ENCODE measurements at places on chromosomes 2 and 18.

GRCh38 chr18:39909706-39910105, 2045.3 kb upstream of the PIK3C3 start:
- no peak for DNase-seq
- no peak overlapping the region for H3K27ac ChIP-seq
- no peak overlapping the region for H3K4me3 ChIP-seq
- H3K36me3 ChIP-seq, result no peaks in the 10 kb centered on the region
- H3K4me1 ChIP-seq, result no peaks in the 10 kb centered on the region

- H3K36me3 ChIP-seq, result no peaks in the 10 kb centered on the region
- DNase-seq, result no peak
- H3K27me3 ChIP-seq, result peaks cover 2% of the 10 kb centered on the region
- no peak overlapping the region for H3K4me3 ChIP-seq
These were observed 61.9 kb upstream of the RBMS1 start for GRCh38 chr2:160555420-160556071.

DNA sequence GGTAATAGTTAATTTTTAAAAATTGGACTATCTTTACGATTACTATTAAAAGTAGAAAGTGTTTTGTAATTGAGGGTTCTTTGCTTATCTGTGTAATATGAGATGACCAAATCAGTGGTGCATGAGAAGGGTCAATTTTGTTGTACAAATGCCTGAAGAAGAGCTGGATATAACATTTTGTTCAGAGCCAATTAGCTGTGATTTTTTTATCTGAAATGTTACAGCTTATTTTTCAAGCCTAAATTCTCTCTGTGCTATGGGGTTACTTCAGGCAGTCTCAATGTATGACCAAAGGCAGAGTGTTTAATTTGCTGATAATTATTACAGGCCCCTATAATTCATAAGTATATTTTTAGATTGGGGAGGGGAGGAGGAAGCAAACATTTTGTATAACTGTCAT, 41.8 kb downstream of the OTX1 start:
- no peak for DNase-seq
- H3K4me1 ChIP-seq, result no peaks in the 10 kb centered on the region
- H3K27me3 ChIP-seq, result peaks cover 2% of the 10 kb centered on the region
- H3K36me3 ChIP-seq, result no peaks in the 10 kb centered on the region

DNA sequence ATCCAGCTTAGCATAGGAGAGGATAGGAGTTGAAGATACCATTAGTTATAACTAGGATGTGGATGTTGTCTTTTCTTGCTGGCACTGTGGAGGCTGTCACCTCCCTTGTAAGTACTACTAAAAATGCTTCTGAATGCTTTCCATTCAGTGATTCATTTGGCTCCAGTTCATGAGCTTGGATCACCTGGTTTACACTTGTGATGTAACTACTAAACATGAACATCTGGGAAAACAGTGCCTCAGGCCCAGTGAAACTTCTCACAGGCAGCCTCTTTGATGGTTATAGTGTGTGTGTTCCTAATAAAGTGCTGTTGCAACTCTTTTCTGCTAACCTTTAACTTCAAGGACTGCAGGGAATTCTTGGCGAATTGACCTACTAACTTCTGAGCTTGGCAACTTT, 13.0 kb upstream of the SLC9A2 start:
- H3K27me3 ChIP-seq, result no peaks in the 10 kb centered on the region
- DNase-seq, result no peak
- H3K4me3 ChIP-seq, result no peak overlapping the region

DNA sequence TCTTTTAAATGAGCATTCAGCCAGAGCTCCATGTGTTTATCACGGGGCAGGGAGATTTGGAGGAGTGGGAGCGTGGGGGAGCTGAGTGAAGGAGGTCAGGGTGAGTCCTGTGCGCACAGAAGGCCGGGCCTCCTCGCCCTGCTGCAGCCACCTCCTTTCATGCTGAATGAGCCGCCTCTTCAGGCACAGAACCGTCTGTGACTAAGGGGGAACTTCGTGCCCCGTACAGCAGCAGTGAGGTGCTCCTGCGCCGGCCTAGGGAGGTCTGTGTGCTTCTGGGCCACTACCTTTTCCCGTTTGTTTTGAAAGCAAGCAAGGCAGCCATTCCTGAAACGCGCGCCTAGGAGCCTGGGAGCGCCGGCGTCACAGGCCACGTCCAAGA, 27.1 kb upstream of the ZNF516 start:
- H3K27me3 ChIP-seq, result peaks cover 59% of the 10 kb centered on the region
- no peak overlapping the region for H3K4me3 ChIP-seq
- no peak overlapping the region for H3K27ac ChIP-seq
- peaks cover 2% of the 10 kb centered on the region for H3K36me3 ChIP-seq

- peaks cover 9% of the 10 kb centered on the region for H3K4me1 ChIP-seq
- no peak overlapping the region for H3K27ac ChIP-seq
- H3K36me3 ChIP-seq, result peaks cover 27% of the 10 kb centered on the region
These were observed 12.6 kb downstream of the PIK3C3 start for GRCh38 chr18:41967680-41968079.

DNA sequence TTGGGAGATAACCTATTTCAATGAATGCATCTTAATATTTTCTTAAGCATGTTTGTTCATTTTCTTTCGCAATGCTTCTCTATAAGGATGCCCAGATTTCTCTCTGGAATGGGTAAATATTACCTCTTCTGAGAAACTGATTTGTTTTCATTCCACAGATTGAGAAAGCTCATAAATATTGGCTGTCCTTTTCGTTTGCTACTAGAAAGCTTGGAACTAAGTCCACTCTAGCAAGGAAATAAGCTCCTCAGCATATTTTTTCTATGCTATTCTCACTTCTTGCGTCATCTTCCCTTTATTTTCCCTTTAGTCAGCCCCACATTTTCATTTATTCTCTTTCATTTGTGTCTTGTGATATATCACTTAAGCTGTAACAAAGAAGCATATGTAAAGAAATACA, 76.3 kb downstream of the ANTXR1 start:
- peaks cover 12% of the 10 kb centered on the region for H3K27me3 ChIP-seq
- H3K4me1 ChIP-seq, result no peaks in the 10 kb centered on the region
- no peaks in the 10 kb centered on the region for H3K36me3 ChIP-seq
- H3K4me3 ChIP-seq, result no peak overlapping the region
- no peak for DNase-seq
- H3K27ac ChIP-seq, result no peak overlapping the region

GRCh38 chr2:26740890-26741302, 23.2 kb upstream of the SLC35F6 start:
- H3K27ac ChIP-seq, result peak overlapping the region; percentile 70
- peak; percentile 58 for DNase-seq
- H3K4me3 ChIP-seq, result peak overlapping the region; percentile 54
- peaks cover 2% of the 10 kb centered on the region for H3K27me3 ChIP-seq

DNA sequence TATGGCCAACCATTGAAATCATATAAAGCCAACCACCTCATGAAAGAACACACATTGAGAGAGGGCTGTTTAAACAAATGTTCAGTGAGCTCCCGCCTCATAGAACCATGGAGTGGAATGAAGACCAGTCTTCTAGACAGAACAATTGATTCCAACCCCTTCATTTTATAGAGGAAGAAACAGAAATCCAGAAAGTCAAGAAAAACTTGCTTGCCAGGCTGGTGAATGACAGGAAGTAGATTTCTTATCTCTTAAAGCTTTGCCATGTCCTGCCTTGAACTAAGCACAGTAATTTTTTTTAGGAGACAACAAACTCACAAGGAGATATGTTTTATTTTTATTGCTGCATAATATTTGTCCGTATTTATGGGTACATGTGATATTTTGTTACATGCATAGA, 16.5 kb upstream of the NRP2 start:
- H3K27me3 ChIP-seq, result peaks cover 2% of the 10 kb centered on the region
- no peak overlapping the region for H3K4me3 ChIP-seq
- no peak overlapping the region for H3K27ac ChIP-seq
- DNase-seq, result no peak

GRCh38 chr18:66560094-66560493, 43.8 kb downstream of the CDH19 start:
- H3K27me3 ChIP-seq, result no peaks in the 10 kb centered on the region
- no peak overlapping the region for H3K27ac ChIP-seq
- H3K4me1 ChIP-seq, result no peaks in the 10 kb centered on the region

GRCh38 chr2:26500406-26500805, 22.5 kb upstream of the OTOF start:
- H3K27ac ChIP-seq, result no peak overlapping the region
- H3K36me3 ChIP-seq, result peaks cover 1% of the 10 kb centered on the region
- H3K4me1 ChIP-seq, result peaks cover 6% of the 10 kb centered on the region
- DNase-seq, result no peak

DNA sequence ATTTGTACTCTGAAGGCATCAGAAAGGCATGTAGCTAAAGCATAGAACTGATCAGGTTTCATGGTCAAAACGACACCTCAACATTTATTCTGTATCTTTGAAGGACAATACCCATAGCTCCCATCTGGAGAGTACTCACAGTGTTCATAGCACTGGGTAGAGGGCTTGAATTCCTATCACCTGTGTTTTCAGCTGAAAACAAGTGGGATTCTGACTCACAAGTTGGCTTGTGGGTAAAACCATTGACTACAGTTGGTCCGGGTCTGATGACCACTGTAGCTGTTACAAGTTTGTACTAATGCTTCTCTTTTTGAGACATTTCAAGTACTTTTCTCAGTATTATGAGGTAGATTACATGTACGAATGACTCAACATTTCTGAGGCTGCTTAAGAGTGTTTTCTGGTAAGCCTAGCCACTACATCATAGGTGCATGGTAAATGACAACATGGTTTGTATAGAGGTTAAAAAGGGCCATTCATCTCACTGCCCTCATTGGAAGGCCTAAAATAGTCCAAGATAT, 68.6 kb upstream of the PELI1 start:
- peak overlapping the region; percentile 37 for H3K27ac ChIP-seq
- DNase-seq, result no peak
- H3K36me3 ChIP-seq, result peaks cover 3% of the 10 kb centered on the region
- peaks cover 37% of the 10 kb centered on the region for H3K4me1 ChIP-seq
- H3K4me3 ChIP-seq, result peak overlapping the region; percentile 34

DNA sequence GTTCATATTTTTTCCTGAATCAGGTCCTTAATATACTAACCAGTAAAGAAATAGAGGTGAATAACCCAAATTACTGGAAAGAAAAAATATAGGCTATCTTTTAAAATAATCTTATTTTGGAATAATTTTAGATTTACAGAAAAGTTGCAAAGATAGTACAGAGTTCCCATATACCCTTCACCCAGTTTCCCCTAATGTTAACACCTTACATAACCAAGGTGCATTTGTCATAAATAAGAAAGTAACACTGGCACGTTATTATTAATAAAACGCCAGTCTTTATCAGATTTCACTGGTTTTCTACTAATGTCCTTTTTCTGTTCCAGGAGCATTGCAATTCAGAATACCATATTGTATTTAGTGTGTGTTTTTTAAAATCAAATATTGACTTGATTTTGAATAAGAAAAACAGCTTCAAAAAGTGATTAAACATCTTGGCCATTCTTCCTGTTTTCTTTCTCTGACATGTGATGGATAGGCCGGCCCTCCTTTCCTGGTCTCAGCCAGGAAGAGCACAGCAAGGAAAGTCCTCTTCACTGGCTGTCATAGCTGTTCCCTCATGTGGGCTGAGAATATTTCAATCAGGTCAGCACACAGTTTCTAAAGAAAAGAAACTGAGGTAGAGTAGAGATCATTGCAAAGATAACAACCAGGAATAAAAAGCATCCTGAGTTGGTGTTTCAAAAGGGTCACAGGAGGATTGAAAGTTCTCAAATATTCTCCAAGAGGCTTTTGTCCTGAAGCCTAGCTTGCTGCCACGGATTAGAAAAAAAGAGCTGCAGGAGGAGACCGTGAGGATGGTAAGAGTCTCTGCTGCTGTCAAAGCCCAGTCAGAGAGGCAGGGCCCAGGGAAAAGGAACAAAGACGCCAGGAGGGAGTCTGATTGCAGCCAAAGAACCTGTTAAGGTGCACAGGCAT, 79.3 kb upstream of the ARL5A start:
- H3K4me1 ChIP-seq, result no peaks in the 10 kb centered on the region
- peaks cover 9% of the 10 kb centered on the region for H3K27me3 ChIP-seq
- DNase-seq, result no peak
- H3K4me3 ChIP-seq, result no peak overlapping the region

- peak within 1 kb of the TSS; percentile 93 for H3K27ac ChIP-seq
- H3K27me3 ChIP-seq, result peaks cover 31% of the 10 kb centered on the region
- peak within 1 kb of the TSS; percentile 99 for H3K4me3 ChIP-seq
- peak; percentile 78 for DNase-seq
- peaks cover 25% of the 10 kb centered on the region for H3K4me1 ChIP-seq
- H3K36me3 ChIP-seq, result peaks cover 3% of the 10 kb centered on the region
These were observed at the start of gene ROCK2 for GRCh38 chr2:11344342-11344955. TSS of gene ROCK2 (minus strand) at chr2:11344636. CDS start at chr2:11344136, 500 bp downstream.

DNA sequence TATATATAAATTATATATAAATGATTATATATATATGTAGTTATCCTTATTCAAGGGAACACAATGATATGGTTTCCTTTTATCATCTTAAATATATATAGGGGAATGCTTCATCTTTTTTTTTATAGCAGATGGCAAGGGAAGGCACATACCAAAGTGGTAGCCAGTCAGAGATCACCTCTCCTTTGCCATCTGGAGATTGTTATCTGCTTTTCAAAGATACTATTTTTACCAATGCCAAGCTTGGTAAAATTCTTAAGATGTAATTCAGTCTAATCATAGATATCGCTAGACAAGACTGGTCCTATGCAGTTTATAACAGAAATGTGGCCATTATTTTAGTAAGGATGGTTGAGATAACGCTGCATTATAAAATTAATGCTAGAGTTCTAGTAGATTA, 64.7 kb upstream of the DSEL start:
- H3K36me3 ChIP-seq, result no peaks in the 10 kb centered on the region
- no peaks in the 10 kb centered on the region for H3K4me1 ChIP-seq
- H3K4me3 ChIP-seq, result no peak overlapping the region
- no peak for DNase-seq

GRCh38 chr2:49840428-49840975, 686.2 kb upstream of the FSHR start:
- DNase-seq, result no peak
- H3K4me3 ChIP-seq, result no peak overlapping the region
- no peak overlapping the region for H3K27ac ChIP-seq
- no peaks in the 10 kb centered on the region for H3K4me1 ChIP-seq
- H3K36me3 ChIP-seq, result no peaks in the 10 kb centered on the region

GRCh38 chr18:9688036-9688741, 19.9 kb upstream of the RAB31 start:
- DNase-seq, result no peak
- H3K4me3 ChIP-seq, result no peak overlapping the region
- H3K27ac ChIP-seq, result no peak overlapping the region
- peaks cover 9% of the 10 kb centered on the region for H3K4me1 ChIP-seq
- H3K27me3 ChIP-seq, result peaks cover 33% of the 10 kb centered on the region

GRCh38 chr2:147384659-147385058, 460.2 kb upstream of the ACVR2A start:
- no peak overlapping the region for H3K4me3 ChIP-seq
- H3K27me3 ChIP-seq, result peaks cover 21% of the 10 kb centered on the region
- H3K4me1 ChIP-seq, result no peaks in the 10 kb centered on the region
- no peaks in the 10 kb centered on the region for H3K36me3 ChIP-seq
- no peak overlapping the region for H3K27ac ChIP-seq

GRCh38 chr2:33212151-33212550, 264.3 kb upstream of the RASGRP3 start:
- no peak overlapping the region for H3K27ac ChIP-seq
- DNase-seq, result no peak
- H3K4me3 ChIP-seq, result no peak overlapping the region
- no peaks in the 10 kb centered on the region for H3K36me3 ChIP-seq
- H3K4me1 ChIP-seq, result no peaks in the 10 kb centered on the region
- H3K27me3 ChIP-seq, result no peaks in the 10 kb centered on the region

GRCh38 chr2:55419233-55419678, 400 bp downstream of the CCDC88A start:
- peak overlapping the region; percentile 91 for H3K4me3 ChIP-seq
- H3K36me3 ChIP-seq, result no peaks in the 10 kb centered on the region
- H3K27ac ChIP-seq, result peak overlapping the region; percentile 83
- DNase-seq, result no peak
- H3K27me3 ChIP-seq, result peaks cover 9% of the 10 kb centered on the region
- H3K4me1 ChIP-seq, result peaks cover 22% of the 10 kb centered on the region

GRCh38 chr2:64820901-64821300, 167.2 kb upstream of the SERTAD2 start:
- DNase-seq, result no peak
- no peaks in the 10 kb centered on the region for H3K27me3 ChIP-seq
- H3K27ac ChIP-seq, result peak overlapping the region; percentile 58
- no peak overlapping the region for H3K4me3 ChIP-seq
- peaks cover 25% of the 10 kb centered on the region for H3K4me1 ChIP-seq

Data from activated naive CD8-positive, alpha-beta T cell treated with anti-CD3 and anti-CD28 coated beads, Interleukin-2, amount 10 ng/mL, durations not matched to agents 7 days and 5 days (primary cell).